ENCODE measurements at places on chromosomes 7 and 10. TPM values are rescaled to one million over a fixed set of nuclear protein-coding genes. Genes with fewer than 3 reads are reported as not detected.

ZKSCAN1 gene
- 77.0 TPM for total RNA-seq

PIP gene
- total RNA-seq = not detected

MAGI2 gene
- total RNA-seq = 49.4 TPM

GJC3 gene
- total RNA-seq = not detected

ITGA8 gene
- 42.4 TPM for total RNA-seq

NUTM2B gene
- total RNA-seq = 0.66 TPM

ANKRD1 gene
- total RNA-seq = 5.3 TPM

TMEM196 gene
- total RNA-seq = 9.7 TPM

ACSL5 gene
- total RNA-seq = 3.6 TPM

CCDC71L gene
- 8.6 TPM for total RNA-seq

ASB4 gene
- total RNA-seq = 1.0 TPM

VSTM4 gene
- total RNA-seq = 30.1 TPM

NODAL gene
- total RNA-seq = 1.3 TPM

LRRTM3 gene
- total RNA-seq = 5.2 TPM

CHST15 gene
- 17.4 TPM for total RNA-seq

SLC18A3 gene
- total RNA-seq = 1.3 TPM

ASB10 gene
- total RNA-seq = 0.44 TPM

PCLO gene
- 34.6 TPM for total RNA-seq

JCAD gene
- total RNA-seq = 58.3 TPM

AKR1C8 gene
- total RNA-seq = 0.27 TPM

SAP25 gene
- not detected for total RNA-seq

HACD1 gene
- 12.9 TPM for total RNA-seq

ZNF37A gene
- 42.6 TPM for total RNA-seq

AOAH gene
- total RNA-seq = 7.1 TPM

CLEC5A gene
- total RNA-seq = 0.49 TPM

CACNA2D1 gene
- 103 TPM for total RNA-seq

EPHB4 gene
- 53.1 TPM for total RNA-seq

HIP1 gene
- total RNA-seq = 42.2 TPM

ANLN gene
- total RNA-seq = 21.6 TPM

PLEKHS1 gene
- total RNA-seq = 0.77 TPM

CFAP70 gene
- total RNA-seq = 4.9 TPM

PKD2L1 gene
- 0.16 TPM for total RNA-seq

FAM171A1 gene
- total RNA-seq = 35.1 TPM

GNB2 gene
- total RNA-seq = 103 TPM

CYP2W1 gene
- 14.5 TPM for total RNA-seq

FLNC gene
- 92.8 TPM for total RNA-seq

SPDYE2B gene
- not detected for total RNA-seq

GBX1 gene
- total RNA-seq = not detected

MBL2 gene
- total RNA-seq = not detected

HMX2 gene
- not detected for total RNA-seq

TAS2R3 gene
- 4.2 TPM for total RNA-seq

ANK3 gene
- 269 TPM for total RNA-seq

RPP38 gene
- 11.1 TPM for total RNA-seq

DYNC1I1 gene
- total RNA-seq = 31.7 TPM

VPS50 gene
- total RNA-seq = 107 TPM

MALRD1 gene
- total RNA-seq = 6.2 TPM

ASAH2 gene
- total RNA-seq = 1.5 TPM

CEP41 gene
- 28.8 TPM for total RNA-seq

PRPS1L1 gene
- total RNA-seq = not detected

HOXA5 gene
- not detected for total RNA-seq

GJD4 gene
- total RNA-seq = not detected

BTBD16 gene
- 0.16 TPM for total RNA-seq

PIK3AP1 gene
- total RNA-seq = 5.4 TPM

Data from camera-type eye (tissue), 1 donor.